ENCODE measurements at places on chromosomes 5 and 9. TPM values are rescaled to one million over a fixed set of nuclear protein-coding genes. Genes with fewer than 3 reads are reported as not detected.

SARDH gene
- 2.2 TPM for polyA plus RNA-seq

FCN1 gene
- not detected for polyA plus RNA-seq

MEGF10 gene
- polyA plus RNA-seq = not detected

PCDHB15 gene
- polyA plus RNA-seq = 0.93 TPM

HTR4 gene
- not detected for polyA plus RNA-seq

MYO10 gene
- 37.0 TPM for polyA plus RNA-seq

SGCD gene
- polyA plus RNA-seq = 19.7 TPM

DNA sequence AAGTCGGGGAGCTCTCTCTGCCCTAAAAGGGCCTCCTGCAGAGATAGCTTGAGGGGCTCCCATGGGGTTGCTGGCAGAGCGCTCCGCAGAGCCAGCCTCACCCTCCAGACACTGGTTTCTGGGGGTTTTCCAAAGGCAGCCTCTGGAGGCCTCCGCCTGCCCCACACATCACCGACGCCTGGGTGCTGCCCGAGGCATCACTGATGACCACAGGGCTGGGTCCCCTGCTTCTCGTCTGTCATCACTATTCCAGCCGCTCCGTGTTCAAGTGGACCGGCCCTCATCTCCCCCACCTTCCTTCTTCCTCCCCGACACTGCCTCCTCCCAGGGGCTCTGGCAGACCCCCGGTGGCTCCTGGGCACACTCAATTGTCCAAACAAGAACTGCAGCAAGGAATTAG lies 64.1 kb upstream of the IRX4 start:
- DNase-seq = no peak

- no peak for DNase-seq
These were observed 117.5 kb downstream of the MED10 start for GRCh38 chr5:6260846-6261245.

DNA sequence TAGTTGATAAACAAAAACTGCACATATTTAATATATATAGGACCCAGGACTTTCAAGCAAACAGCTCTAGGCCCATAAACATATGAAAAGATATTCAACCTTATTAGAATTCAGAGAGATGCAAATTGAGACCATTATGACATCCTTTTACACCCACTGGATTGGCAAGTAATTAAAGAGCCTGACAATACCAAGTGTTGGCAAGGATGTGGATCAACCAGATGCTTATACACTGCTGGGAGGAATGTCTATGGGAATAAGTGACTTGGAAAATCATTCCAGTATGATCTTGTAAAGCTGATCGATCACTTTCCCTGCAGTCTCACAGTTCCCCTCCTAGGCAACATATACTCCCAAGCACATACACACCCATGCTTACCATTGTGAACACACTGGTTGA lies 15.5 kb upstream of the TCOF1 start:
- DNase-seq = no peak

GRCh38 chr5:139733698-139734538 lies 61.7 kb upstream of the PSD2 start:
- no peak for DNase-seq

DNA sequence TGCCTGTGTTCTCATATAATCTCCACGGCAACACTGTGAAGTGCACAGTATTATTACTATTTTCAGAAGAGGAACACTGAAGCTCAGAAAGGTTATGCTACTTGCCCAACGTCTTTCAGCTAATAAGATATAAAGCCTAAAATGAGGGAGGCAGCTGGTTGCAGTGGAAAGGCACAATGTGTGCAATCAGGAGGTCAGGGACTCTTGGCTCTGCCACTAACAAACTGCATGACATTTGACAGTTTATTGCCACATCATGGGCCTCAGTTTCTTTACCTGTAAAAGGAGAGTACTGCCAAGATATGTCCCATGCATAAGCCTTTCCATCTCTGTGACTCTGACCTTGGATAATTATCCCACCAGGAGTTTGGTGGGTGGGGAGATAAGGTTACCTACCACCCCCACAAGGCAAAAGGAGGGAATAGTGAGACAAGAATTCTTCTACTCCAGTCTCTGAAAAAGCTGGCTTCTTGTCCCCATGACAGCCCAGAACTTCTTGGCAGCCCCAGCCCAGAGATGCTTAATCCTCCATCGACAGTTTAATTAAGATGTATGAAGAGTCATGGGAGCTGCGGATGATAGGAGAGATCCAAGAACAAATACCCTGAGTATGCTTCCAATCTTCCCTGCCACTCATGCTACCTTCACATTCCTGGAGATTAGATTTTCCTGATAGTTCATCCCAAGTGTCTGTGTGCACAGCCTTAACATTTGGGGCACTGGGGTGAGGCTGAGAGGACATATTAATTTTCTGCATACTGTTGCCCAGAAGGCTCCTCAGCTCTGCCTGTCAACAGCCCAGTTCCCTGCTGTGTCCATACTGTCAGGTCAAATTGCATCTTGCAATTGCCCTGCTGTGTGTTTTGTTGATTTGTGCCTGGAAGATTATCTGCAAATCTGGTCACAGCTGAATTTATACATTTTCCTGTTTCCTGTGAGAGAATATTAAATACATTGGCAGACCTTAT lies 271.2 kb downstream of the FAM114A2 start:
- DNase-seq = no peak

- no peak for DNase-seq
These were observed 68.2 kb upstream of the AGXT2 start for GRCh38 chr5:35115920-35116319.

- no peak for DNase-seq
These were observed 63.7 kb upstream of the FANCC start for GRCh38 chr9:95381221-95381620.

DNA sequence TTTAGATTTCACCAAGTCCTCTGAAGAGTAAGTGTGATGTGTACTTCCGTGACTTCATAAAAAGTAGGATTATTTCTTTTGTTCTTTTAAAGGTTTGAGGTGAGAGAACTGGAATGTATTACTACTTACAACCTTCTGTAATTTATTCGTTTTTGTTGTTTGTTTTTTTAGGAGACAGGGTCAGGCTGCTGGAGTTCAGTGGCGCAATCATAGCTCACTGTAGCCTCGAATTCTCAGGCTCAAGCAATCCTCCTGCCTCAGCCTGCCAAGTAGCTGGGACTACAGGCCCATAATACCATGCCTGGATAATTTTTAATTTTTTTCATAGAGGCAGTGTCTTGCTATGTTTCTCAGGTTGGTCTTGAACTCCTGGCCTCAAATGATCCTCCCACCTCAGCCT lies 68.3 kb upstream of the RETREG1 start:
- no peak for DNase-seq

DNA sequence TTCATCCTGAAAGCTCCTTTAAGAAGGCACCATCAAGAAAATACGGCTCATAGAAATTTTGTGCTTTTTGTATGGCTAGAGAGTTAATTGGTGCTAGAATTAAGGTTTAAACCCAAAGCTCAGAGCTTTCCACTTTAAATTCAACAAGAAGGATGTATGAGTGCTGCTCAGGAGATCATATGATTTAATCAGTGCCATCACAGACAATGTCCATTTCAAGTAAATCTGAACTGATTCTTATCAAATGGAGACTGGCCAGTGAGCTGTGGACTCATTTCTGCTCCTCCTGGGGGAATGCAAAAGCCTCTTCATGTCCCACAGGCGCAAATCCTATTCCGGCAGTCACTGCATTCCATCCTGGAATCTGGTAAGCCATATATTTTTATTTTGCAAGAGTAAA lies 327.2 kb downstream of the BNC2 start:
- no peak for DNase-seq

DNA sequence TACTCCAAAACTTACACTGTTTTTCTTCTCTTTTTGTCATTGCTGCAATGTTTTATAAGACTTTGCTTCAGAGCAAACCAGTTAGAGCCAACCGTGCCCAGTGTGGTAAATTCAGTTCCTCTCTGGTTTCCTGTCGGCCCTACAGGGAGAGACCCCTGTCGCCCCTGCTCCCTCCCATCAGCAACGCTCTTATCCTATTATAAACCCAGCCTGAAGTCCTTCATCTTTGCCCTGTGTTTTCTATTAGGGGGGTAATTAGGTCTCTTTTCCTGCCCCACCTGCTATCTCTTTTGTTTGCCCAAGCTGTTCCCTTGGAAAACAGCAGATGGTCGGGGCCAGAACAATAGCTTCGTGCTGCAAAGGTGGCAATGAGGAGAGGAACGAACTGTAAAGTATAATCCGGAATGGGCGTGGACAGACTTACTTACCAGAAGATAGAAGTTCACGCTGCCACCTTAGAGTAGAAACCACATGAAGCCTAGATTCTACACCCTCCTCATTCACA lies 21.4 kb upstream of the OTULINL start:
- no peak for DNase-seq

DNA sequence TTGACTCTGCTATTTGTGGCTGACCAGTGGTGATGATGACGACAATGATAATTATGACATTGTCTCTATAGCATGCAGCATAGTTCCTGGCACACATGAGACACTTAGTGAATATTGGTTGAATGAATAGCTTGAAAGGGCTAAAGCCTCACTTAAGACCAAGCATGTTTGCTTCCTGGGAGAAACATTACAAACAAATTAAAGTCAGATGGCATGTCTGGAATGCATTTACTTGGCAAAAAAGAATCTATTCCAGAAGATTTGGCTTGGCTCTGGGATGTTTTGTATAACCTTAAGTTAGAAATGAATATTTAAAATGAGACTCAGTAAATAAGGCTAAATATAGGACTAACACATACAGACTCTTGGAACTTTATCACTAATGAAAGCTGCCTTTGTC lies 21.6 kb downstream of the GAS1 start:
- DNase-seq = no peak

- no peak for DNase-seq
These were observed 73.3 kb downstream of the AK8 start for GRCh38 chr9:132804576-132805295.

DNA sequence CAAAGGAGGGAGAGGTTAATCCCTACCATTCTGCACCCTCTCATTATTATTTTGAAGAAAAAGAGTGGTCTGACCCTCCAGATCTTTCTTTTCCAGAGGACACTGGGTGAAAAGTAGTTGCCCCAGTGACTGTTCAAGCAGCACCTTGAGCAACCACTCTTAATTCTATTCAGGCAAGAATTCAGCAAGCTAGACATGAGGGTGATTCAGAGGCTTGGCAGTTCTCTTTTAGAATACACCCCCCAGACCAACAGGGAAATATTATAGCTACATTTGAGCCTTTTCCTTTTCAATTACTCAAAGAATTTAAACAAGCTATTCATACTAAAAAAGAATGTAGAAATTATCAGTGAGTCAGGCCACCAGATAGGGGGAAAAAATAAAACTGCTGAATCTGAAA lies 178.3 kb downstream of the MRPS30 start:
- no peak for DNase-seq

Data from AG04450 (cell line).